Diencephalon (tissue), 1 donor: ENCODE measurements at places on chromosomes 2 and 18. TPM values are rescaled to one million over a fixed set of nuclear protein-coding genes. Genes with fewer than 3 reads are reported as not detected.

Gene DSG3
- not detected for total RNA-seq

Gene TACR1
- total RNA-seq: 7.4 TPM

Gene KIF5C
- 421 TPM for total RNA-seq

Gene OTOF
- total RNA-seq: 4.6 TPM

Gene KLHL30
- total RNA-seq: not detected

Gene TAF4B
- total RNA-seq: 3.5 TPM

Gene DHRS9
- total RNA-seq: 1.6 TPM

Gene POMC
- 5.3 TPM for total RNA-seq

Gene TTC31
- 11.8 TPM for total RNA-seq

Gene TLX2
- total RNA-seq: not detected

Gene CCDC85A
- total RNA-seq: 38.1 TPM

Gene NEU2
- not detected for total RNA-seq

Gene LRP1B
- total RNA-seq: 78.0 TPM

Gene MSH6
- 50.3 TPM for total RNA-seq

Gene CRYGD
- 3.7 TPM for total RNA-seq

Gene CRACDL
- 3.7 TPM for total RNA-seq

Gene PHLPP1
- total RNA-seq: 27.9 TPM

Gene COLEC11
- 1.2 TPM for total RNA-seq

Gene SERPINB11
- total RNA-seq: not detected

Gene ZSWIM2
- 0.23 TPM for total RNA-seq

Gene SP140L
- total RNA-seq: 0.92 TPM

Gene MRO
- total RNA-seq: 1.6 TPM

Gene IL37
- not detected for total RNA-seq
